Hematopoietic multipotent progenitor cell treated with erythropoietin and hydrocortisone succinate and interleukin-3 and kit ligand, for 6 days (in vitro differentiated cells): ENCODE measurements at places on chromosomes 5 and 9.

- DNase-seq = no peak
Measured at GRCh38 chr5:176741561-176742211, 68.7 kb upstream of the UNC5A start.

DNA sequence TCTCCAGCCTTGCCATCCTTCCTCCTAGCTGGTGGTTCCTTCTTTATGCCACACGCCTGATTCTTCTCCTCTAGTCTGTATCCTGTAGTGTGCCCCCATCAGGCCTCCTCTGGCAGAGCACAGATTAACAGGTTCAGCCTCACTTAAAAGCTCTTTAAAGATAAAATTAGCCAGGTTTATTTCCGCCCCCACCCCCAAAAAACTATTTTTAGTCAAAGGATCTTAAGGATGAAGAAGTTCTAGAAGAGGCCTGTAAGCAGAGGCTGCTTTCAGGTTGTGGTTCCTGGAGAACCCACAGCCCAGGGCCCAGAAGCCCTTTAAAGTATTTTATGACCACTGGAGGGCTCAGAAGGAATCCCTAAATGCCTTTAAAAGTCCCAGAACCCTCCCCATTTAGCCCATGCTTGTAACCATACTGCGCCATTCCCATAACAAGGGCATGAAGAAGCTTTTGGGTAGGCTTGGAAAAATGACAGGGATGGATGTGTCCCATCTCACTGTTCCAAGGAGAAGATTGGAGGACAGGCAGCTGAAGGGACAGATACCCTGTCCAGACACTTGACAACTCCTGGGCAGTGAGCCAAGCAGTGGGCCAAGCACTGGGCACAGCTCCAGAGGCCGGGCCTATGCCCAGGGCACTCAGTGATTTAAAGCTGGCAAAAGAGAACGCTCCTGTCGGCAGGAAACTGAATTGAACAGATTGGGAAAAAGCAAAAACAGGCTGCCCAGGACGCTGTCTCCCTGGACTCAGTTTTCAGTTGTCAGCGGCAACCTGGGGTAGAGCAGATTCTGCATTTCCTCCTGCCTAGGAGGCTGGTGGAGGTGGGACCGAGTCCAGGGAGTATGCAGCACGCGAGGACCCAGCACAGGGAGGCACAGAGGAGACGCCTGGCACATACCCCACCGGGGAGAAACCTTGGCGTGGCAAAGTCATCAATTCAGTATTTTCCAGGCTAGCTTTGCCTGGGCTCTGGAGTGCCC, 106.3 kb upstream of the SSBP2 start:
- peak; percentile 57 for DNase-seq

GRCh38 chr9:75939536-75940111, 49.2 kb downstream of the PCSK5 start:
- DNase-seq = peak; percentile 39

DNA sequence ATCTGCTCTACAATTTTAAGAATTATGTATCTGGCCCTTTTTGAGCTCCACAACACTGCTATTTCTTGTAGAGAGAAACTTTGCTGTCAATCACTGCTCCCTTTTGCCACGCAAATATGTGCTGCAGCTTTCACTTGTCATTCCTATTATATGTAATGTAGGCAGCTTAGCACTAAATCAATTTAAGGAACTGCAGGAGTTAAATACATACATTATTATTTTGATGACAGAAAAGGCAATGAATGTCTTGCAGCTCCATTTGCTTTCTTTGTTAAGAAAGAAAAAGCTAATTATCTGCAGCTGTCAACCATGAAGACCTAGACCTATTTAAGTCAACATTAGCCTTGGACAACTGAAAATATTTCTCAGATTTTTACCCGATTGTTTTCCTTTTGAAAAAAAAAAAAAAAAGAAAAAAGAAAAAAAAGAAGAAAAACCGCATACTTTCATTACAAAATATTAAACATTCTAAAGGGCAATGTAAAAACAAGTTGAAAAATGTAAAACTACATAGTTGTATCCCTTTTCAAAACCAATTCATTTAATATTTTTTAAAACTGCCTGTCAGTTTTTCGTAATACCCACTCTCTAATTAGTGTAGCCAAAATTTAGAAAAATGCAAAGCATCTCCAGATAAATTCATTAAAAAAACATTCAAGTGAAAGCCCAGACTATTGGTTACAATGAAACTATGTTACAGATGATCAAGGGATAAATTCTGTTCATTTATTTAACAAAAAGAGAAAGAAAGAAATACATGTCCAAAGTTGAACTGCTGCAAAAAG, 57.2 kb downstream of the RFX3 start:
- no peak for DNase-seq

DNA sequence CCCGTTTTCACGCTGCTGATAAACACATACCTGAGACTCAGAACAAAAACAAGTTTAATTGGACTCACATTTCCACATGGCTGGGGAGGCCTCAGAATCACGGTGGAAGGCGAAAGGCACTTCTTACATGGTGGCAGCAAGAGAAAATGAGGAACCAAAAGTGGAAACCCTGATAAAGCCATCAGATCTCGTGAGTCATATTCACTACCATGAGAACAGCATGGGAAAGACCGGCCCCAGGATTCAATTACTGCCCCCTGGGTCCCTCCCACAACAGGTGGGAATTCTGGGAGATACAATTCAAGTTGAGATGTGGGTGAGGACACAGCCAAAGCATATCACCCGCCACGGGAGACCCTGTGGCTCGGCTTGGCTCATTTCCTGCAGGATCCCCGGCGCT, 20.2 kb downstream of the EXD3 start:
- no peak for DNase-seq

- DNase-seq = no peak
Measured at GRCh38 chr9:17656889-17657288, 78.0 kb downstream of the SH3GL2 start.

DNA sequence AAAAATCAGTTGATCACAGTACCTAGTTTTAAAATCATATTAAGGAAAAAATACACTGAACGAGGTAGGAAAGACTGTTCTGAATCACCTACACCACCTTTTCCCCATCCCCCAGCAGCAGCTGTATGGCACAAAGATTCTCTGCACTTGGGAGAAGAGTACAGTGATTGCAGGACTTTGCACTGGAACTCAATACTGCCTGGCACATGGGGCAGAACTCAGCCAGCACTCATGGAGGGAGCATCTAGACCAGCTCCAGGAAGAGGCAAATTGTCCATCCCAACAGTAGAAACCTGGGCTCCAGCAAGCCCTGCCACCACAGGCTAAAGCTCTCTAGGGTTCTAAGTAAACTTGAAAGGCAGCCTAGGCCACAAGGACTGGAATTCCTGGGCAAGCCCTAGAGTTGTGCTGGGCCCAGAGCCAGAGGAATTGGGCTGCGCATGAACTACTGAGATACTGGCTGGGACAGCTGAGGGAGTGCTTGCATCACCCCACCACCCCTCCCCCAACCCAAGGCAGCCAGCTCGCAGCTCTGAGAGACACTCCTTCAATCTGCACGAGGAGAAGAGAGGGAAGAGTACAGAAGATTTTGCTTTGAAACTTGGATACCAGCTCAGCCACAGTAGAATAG, 654.4 kb upstream of the CDH6 start:
- no peak for DNase-seq

GRCh38 chr5:133198511-133198910, 146.7 kb downstream of the HSPA4 start:
- DNase-seq = no peak

DNA sequence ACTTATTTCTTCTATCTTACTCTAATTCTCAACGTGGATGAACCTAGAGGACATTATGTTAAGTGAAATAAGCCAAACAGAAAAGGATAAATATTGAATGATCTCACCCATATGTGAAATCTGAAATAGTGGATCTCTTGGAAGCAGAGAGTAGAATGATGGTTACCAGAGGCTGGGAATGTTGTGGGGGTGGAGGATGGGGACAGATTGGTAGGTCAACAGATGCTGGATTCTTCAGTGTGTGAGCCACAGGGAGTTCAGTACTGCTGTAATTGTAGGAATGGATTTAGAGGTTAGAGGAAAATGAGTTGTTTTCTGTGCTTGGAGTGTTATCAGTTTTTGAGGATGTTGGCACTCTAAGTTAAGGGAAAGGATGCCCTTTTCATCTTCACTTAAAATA, 190.6 kb downstream of the FBXL7 start:
- no peak for DNase-seq

GRCh38 chr5:1384521-1384920, 39.6 kb upstream of the CLPTM1L start:
- DNase-seq = no peak

- DNase-seq = peak; percentile 44
Measured at GRCh38 chr5:14855366-14855765, 16.2 kb downstream of the ANKH start.

GRCh38 chr5:59491945-59492344, 401.6 kb downstream of the PDE4D start:
- DNase-seq = no peak

DNA sequence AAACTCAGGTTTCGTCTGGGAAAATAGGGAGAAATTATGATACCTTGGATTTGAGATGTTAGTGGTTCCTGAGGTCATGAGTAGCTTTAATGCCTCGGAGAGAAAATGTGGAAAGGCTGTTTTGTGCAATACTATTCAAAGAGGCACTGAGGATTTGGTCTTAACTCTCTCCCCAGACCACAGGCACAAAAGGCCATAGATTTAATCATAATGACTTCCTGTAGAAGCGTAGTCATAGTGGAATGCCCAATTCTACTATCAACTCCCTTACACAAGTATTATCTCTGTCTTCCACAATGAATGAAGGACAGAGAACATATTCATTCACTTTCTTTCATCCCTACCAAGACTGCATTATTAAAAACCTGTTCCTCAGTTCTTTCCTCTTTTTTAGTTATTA, 153.0 kb upstream of the FTMT start:
- DNase-seq = peak; percentile 69
